B cell (primary cell): ENCODE measurements at places on chromosomes 11 and 22. TPM values are rescaled to one million over a fixed set of nuclear protein-coding genes. Genes with fewer than 3 reads are reported as not detected.
A peak's percentile ranks its signal among the peaks of the same experiment; 100 is the strongest.

GRCh38 chr11:70376621-70377020 is 21.7 kb upstream of the CTTN start:
- no peaks in the 10 kb centered on the region for H3K4me1 ChIP-seq
- no peak overlapping the region for H3K4me3 ChIP-seq
- no peaks in the 10 kb centered on the region for H3K27me3 ChIP-seq
- DNase-seq: no peak
- no peak overlapping the region for H3K27ac ChIP-seq

DNA sequence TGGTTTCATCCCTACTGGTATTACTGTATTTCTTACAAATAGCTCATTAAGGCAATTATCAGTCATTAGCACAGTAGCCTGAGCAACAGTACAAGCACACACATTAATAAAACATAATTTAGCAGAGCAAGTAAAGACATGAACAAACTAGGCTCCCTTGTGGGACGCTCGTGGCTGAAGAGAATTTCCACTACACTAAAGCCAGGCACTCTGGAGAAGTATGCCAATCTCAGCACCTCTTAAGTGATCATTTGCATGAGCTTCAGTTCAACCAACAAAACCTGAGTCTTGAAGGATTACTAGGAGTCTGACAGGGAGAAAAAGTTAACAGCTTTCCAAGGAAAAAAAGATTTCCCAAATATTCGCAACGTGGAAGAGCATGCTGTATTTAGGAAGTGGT is 109.1 kb downstream of the LARGE1 start:
- H3K27ac ChIP-seq: no peak overlapping the region
- no peak overlapping the region for H3K4me3 ChIP-seq
- no peaks in the 10 kb centered on the region for H3K27me3 ChIP-seq
- H3K36me3 ChIP-seq: no peaks in the 10 kb centered on the region

GRCh38 chr11:117410238-117410637 is 82.6 kb downstream of the CEP164 start:
- DNase-seq: no peak
- peaks cover 27% of the 10 kb centered on the region for H3K36me3 ChIP-seq
- no peaks in the 10 kb centered on the region for H3K4me1 ChIP-seq
- no peak overlapping the region for H3K27ac ChIP-seq

DNA sequence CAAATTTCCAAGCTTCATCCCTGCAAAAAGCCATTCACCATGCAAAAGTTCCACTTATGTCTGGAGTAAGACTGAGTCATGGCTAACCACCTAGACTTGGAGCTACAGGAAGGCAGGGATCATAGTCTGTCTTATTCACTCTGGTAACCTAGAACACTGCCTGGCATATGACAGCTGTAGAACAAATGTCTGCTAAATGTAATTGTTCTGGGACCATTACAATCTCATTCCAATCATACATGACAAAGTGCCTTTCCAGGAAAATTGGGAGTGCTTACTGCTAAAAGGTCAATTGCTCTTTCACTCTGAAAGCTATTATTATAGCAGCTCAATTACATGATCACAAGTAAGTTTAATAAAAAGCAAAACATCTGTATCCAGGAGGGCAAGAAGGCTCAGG is 99.1 kb upstream of the CHRM4 start:
- H3K4me1 ChIP-seq: peaks cover 3% of the 10 kb centered on the region
- H3K27me3 ChIP-seq: no peaks in the 10 kb centered on the region
- no peak for DNase-seq
- no peak overlapping the region for H3K4me3 ChIP-seq
- H3K36me3 ChIP-seq: peaks cover 16% of the 10 kb centered on the region

- H3K27ac ChIP-seq: no peak overlapping the region
- no peaks in the 10 kb centered on the region for H3K27me3 ChIP-seq
- H3K4me1 ChIP-seq: no peaks in the 10 kb centered on the region
- no peak overlapping the region for H3K4me3 ChIP-seq
Observed at GRCh38 chr11:95867105-95867504, 56.8 kb downstream of the MTMR2 start.

GRCh38 chr22:26065847-26066246 is 103.4 kb upstream of the SEZ6L start:
- H3K36me3 ChIP-seq: no peaks in the 10 kb centered on the region
- H3K27ac ChIP-seq: no peak overlapping the region
- no peak overlapping the region for H3K4me3 ChIP-seq
- H3K4me1 ChIP-seq: no peaks in the 10 kb centered on the region
- peaks cover 4% of the 10 kb centered on the region for H3K27me3 ChIP-seq

- H3K4me1 ChIP-seq: peaks cover 62% of the 10 kb centered on the region
- peak overlapping the region; percentile 63 for H3K27ac ChIP-seq
- no peaks in the 10 kb centered on the region for H3K27me3 ChIP-seq
Observed at GRCh38 chr11:118812485-118812884, 21.5 kb upstream of the DDX6 start.

DNA sequence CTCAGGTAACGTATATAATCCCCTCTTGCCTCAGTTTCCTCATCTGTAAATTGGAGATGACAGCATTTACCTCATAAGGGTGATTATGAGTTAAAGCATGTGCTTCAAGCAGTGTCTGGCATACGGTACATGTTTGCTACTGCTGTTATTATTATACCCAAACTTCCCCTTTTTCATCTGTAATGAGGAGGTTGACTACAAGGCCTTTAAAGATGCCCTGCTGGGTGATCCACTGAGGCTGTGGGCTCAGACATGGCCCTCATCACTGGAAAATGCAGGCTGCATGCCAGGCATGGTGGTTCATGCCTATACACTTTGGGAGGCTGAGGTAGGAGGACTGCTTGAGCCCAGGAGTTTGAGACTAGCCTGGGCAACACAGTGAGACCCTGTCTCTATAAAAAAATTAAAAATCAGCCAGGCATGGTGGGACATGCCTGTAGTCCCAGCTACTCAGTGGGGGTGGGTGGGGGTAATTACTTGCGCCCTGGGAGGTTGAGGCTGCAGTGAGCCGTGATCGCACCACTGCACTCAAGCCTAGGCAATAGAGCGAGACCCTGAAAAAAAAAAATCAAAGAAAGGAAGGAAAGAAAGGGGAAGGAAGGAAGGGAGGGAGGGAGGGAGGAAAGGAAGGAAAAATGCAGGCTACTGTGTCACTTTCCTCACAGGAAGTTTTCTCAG is 4.3 kb downstream of the PIK3IP1 start:
- H3K27ac ChIP-seq: peak overlapping the region; percentile 100
- DNase-seq: peak; percentile 69
- no peaks in the 10 kb centered on the region for H3K27me3 ChIP-seq
- H3K4me1 ChIP-seq: peaks cover 74% of the 10 kb centered on the region

DNA sequence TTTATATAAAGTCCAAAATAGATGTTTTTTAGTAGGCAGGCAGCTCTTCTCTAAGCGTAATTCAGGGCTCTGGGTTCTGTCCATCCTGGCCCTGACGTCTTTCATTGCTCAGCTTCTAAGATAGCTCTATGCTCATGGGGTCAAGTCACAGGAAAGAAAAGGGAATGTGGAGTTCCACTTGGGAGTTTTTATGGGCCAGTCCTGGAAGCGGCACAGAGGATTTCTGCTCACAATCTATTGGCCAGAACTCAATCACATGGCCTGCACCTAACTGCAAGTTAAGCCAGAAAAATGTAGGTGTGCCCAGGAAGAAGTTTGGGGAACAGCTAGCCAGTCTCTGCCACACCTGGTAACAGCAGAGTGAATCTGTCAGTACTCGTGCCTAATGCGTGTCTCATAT is 7.4 kb upstream of the ZBTB16 start:
- no peak overlapping the region for H3K27ac ChIP-seq
- H3K36me3 ChIP-seq: no peaks in the 10 kb centered on the region
- H3K4me3 ChIP-seq: no peak overlapping the region
- no peak for DNase-seq
- peaks cover 3% of the 10 kb centered on the region for H3K27me3 ChIP-seq
- H3K4me1 ChIP-seq: no peaks in the 10 kb centered on the region

GRCh38 chr11:112778091-112778876 is 182.9 kb upstream of the NCAM1 start:
- no peaks in the 10 kb centered on the region for H3K36me3 ChIP-seq
- no peak overlapping the region for H3K4me3 ChIP-seq
- H3K4me1 ChIP-seq: no peaks in the 10 kb centered on the region
- no peak overlapping the region for H3K27ac ChIP-seq
- no peak for DNase-seq

GRCh38 chr22:34017205-34017604 is 96.9 kb upstream of the LARGE1 start:
- H3K4me1 ChIP-seq: no peaks in the 10 kb centered on the region
- no peak overlapping the region for H3K27ac ChIP-seq
- H3K4me3 ChIP-seq: no peak overlapping the region
- DNase-seq: no peak
- H3K27me3 ChIP-seq: no peaks in the 10 kb centered on the region

DNA sequence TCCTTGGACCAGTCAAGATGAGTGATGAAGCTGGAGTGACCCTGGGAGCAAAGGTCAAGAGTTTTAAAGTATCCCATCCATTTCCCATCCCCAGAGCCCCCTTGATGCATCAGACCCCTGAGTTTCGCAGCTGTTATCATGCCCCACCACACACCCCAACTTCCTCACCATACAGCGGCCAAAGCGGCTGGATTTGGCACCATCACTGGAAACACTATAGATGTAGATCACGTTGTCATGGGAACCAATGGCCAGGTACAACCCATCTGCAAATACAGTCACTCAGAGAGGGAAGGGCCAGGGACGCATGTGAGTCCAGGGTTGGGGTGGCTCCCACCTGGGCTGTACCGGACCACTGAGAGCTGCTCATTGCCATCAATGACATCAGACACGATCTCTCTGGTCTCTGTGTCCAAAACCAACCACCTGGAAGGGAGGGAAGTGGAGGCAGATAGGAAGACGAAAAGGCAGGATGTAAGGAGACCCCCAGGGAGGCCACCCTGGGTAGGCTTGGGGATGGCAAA is 2.2 kb upstream of the MTA2 start:
- no peak overlapping the region for H3K27ac ChIP-seq
- H3K27me3 ChIP-seq: no peaks in the 10 kb centered on the region
- no peaks in the 10 kb centered on the region for H3K36me3 ChIP-seq
- H3K4me1 ChIP-seq: peaks cover 18% of the 10 kb centered on the region

GRCh38 chr11:17593466-17594245 is 46.6 kb downstream of the OTOG start:
- H3K4me3 ChIP-seq: no peak overlapping the region
- H3K27ac ChIP-seq: no peak overlapping the region
- DNase-seq: no peak
- H3K4me1 ChIP-seq: no peaks in the 10 kb centered on the region
- no peaks in the 10 kb centered on the region for H3K27me3 ChIP-seq

DNA sequence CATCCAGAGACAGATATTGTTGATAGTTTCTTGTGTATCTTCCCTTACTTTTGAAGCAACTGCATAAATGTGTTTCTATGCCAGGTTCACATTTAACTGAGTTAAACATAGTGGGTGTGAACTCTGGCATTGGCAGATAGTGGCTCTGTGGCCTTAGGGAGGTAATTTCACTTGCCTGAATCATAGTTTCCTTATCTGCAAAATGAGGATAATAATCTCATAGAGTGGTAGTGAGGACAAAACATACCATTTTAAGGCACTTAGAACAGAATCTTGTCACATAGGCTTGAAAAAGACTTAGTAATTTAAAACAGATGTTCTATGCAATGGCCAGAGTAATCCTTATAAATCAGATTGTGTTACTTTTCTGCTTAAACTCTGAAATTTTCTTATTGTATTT is 56.4 kb upstream of the SYN3 start:
- peaks cover 6% of the 10 kb centered on the region for H3K4me1 ChIP-seq
- no peaks in the 10 kb centered on the region for H3K27me3 ChIP-seq
- H3K36me3 ChIP-seq: no peaks in the 10 kb centered on the region
- no peak for DNase-seq
- no peak overlapping the region for H3K27ac ChIP-seq

DNA sequence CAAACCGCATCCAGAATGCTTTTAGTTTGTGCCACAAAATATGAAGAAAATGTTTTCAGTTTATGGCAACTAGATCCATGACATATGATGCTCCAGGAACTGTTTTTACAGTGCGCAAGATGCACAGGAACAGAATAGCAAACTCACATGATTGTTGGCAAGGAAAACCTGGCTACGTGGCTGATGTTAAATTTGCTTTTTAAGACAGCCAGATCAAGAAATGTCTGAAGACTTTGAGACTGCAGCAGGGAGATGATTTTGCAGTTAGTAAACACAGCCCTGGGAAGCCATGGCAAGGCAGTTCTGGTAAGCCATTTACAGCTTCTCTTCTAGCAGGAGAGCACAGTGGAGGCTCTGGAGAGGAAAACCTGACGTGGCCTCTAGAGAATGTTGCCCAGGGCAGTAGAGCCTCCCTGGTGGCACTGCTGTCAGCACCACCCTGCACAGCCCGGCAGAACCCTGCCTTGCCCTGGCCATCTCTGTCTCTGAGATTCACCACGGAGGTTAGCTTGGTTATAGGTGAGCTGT is 69.8 kb upstream of the TNRC6B start:
- peaks cover 2% of the 10 kb centered on the region for H3K36me3 ChIP-seq
- H3K4me1 ChIP-seq: peaks cover 48% of the 10 kb centered on the region
- H3K4me3 ChIP-seq: no peak overlapping the region
- DNase-seq: no peak

DNA sequence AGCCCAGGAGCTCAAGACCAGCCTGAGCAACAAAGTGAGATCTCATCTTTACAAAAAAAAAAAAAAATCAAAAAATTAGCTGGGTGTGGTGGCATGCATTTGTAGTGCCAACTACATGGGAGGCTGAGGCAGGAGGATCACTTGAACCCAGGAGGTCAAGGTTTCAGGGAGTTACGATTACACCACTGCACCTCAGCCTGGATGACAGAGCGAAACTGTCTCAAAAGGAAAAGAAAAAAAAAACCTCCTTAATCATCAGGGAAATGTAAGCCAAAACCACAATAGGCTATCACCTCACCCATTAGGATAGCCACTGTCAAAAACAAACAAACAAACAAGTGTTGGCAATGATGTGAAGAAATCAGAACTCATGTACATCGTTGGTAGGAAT is 13.4 kb downstream of the DGCR2 start:
- H3K27ac ChIP-seq: peak overlapping the region; percentile 65
- peaks cover 47% of the 10 kb centered on the region for H3K4me1 ChIP-seq

- no peak within 1 kb of the TSS for H3K27ac ChIP-seq
- H3K36me3 ChIP-seq: no peaks in the 10 kb centered on the region
- H3K4me3 ChIP-seq: peak within 1 kb of the TSS; percentile 59
- DNase-seq: no peak
Observed at GRCh38 chr11:17014321-17014832, at the start of gene PLEKHA7. Gene PLEKHA7 (minus strand): TSS chr11:17014414. CDS start chr11:17014401, 13 bp downstream.

The LIN7C gene
- 24.2 TPM in 2 replicates for total RNA-seq

The RIMBP3C gene
- 0.89 and 1.3 TPM in 2 replicates for total RNA-seq

The ACTN3 gene
- 0.17 TPM in 1 of 2 replicates, not detected in the other for total RNA-seq

The UBTFL1 gene
- not detected in 2 replicates for total RNA-seq

The OSBPL5 gene
- total RNA-seq: 0.15 and 0.56 TPM in 2 replicates

The COA4 gene
- total RNA-seq: 59.6 and 60.5 TPM in 2 replicates

The MRPL40 gene
- 18.0 and 21.9 TPM in 2 replicates for total RNA-seq

The PHOX2A gene
- not detected in 2 replicates for total RNA-seq

The TRIM49B gene
- not detected in 2 replicates for total RNA-seq
